Activated effector memory CD4-positive, alpha-beta T cell treated with anti-CD3 and anti-CD28 coated beads, Interleukin-2, amount 50 U/mL, for 16 hours (primary cell): ENCODE measurements at places on chromosomes 2 and 18.

- no peak for DNase-seq
Measured at GRCh38 chr18:50158866-50159653, 35.9 kb downstream of the MYO5B start.

GRCh38 chr2:157473581-157473980 is 29.7 kb upstream of the CYTIP start:
- DNase-seq = no peak

GRCh38 chr2:1849450-1849849 is 105.1 kb upstream of the PXDN start:
- no peak for DNase-seq

DNA sequence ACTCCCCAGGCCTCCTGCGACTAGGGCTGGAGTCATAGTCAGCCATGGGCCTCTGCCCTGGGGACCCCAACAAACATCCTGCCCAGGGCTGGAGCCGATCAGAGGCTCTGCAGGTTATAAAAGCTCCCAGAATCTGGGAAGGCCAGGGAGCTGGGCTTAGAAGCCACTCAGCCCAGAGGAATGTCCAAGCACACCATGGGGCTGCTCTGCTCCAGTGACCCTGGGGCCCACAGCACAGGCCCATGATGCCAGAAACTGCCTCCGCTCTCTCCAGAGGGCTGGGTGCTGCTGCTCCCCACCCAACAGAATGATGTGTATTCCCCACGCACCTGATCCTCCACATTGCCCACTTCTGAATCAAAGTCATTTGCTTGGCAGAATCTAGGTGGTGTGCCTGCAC is 88.5 kb downstream of the ARMC9 start:
- DNase-seq = no peak

GRCh38 chr2:141570474-141571131 is 560.2 kb downstream of the LRP1B start:
- no peak for DNase-seq

DNA sequence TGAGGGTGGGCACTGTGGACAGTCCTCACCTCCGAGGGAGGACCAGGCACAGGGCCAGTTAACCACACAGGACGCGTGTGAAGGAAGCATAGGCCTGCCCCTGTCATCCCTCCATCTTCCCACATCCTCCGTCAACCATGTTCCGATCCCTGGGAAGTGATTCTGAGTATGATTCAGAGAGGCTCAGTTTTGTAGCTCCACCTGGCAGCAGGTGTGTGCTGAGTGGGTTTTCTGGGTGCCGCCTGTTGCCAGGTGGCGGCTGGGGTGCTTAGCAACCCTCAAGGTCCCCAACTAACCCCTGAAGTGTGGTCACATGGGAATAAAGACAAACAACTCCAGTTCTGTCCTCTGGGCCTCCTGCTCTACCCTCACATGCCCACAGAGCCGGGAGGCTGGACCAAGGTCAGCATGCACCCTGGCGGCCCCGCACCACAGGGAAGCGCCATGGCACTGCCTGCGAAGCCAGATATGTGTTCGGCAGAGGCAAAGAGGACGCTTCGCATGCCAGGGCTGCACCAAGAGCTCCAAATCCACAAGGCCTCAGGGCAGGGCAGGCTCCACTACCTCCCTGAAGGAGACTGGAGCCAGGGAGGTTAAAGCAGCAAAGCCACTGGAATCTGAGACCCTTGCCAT is 60.0 kb downstream of the ADCY3 start:
- no peak for DNase-seq
